8988T (cell line): ENCODE measurements at places on chromosomes 5 and 9.

DNA sequence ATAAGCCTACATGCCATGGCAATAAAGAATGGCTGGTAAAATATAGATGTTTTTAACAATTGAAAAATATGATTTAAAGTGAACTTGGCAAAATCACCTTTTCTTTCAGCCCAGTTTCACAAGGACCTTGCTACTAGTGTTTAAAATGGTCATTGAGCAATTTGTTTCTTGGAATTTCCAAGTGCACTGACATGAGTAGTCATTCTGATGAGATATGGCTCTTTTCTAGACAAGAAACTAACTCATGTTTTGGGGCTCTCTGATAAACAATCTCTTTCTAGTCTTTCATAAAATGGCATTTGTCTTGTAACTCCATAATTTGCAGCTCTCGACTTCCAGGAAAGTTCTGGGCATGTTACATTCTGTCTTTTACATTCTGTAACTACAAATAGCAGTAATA is 176.8 kb downstream of the NR2F1-AS1 start:
- no peak for DNase-seq

DNA sequence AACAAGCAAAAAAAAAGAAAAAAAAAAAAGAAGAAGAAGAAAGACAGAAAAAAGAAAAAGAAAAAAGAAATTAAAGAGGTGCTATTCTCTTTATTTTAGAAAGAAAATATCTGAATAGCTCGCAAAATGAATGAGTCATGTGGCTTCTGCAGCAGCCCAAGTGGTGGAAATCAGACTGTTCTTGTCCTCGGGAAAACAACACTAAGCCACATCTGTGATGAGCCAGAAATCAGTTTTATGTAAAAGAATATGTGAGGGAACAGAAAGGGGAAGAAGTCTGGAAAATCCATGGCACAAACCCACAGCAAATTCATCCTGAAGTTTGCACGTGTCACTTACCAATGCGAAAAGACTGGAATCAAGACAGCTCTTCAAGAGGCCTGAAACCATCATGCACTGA is 118.7 kb upstream of the GAS1 start:
- no peak for DNase-seq

DNA sequence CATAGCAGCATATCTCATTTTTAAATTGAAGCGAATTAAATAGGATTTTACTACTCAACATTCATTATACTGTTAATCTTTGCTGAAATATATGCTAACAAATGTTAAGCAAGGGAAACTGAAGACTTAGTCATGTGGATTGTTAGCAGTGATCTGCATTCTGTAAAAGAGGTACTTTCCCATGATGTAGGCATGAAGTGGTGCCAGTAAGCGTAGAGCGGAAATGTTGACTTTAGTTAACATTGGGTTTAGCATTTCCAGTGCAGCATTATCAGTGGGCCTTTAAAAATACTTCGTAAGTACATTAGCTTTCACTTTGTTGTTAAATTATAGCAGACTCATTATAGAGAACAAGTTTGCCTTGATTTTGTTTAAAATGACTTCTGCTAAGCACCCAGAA is 130.3 kb downstream of the CDC42SE2 start:
- no peak for DNase-seq

DNA sequence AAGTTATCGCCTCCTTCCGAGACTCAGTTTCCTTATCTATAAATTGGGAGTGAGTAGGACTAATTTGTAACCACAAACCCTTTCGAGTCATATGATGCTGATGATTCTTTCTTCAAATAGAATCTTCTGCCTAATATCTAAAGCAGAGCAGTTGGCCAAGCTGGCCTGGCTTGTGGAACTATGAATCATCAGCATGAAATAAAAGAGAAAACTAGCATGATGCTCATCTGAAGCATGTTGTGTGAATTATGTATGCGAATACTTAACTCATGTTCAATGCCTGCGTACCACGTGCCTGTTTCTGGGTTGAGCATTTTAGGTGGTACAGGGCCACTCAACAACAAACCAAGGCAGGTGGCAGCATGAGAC is 15.0 kb upstream of the ORM1 start:
- peak; percentile 0 for DNase-seq

GRCh38 chr9:88236511-88237478 is 98.5 kb upstream of the SPATA31C2 start:
- DNase-seq, result no peak

GRCh38 chr5:148904440-148904839 is 78.0 kb downstream of the ADRB2 start:
- DNase-seq, result no peak

- no peak for DNase-seq
Observed at GRCh38 chr5:134738963-134739661, 764 bp downstream of the CAMLG start.

DNA sequence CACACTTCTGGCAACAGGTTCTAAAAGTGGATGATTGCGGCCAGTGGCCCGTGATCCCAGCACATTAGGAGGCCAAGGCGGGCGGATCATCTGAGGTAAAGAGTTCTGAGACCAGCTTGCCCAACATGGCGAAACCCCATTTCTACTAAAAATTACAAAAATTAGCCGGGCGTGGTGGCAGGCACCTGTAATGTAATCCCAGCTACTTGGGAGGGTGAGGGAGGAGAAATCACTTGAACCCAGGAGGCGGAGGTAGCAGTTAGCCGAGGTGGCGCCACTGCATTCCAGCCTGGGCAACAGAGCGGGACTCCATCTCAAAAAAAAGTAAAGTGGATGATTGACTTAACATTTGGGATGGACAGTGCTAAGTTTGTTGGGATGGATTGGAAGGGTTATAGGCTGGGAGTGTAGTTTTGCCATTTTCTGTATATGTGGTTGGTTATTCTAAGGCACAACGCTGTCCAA is 3.4 kb downstream of the MATR3 start:
- no peak for DNase-seq

GRCh38 chr5:501105-501830 is 23.0 kb downstream of the SLC9A3 start:
- no peak for DNase-seq

DNA sequence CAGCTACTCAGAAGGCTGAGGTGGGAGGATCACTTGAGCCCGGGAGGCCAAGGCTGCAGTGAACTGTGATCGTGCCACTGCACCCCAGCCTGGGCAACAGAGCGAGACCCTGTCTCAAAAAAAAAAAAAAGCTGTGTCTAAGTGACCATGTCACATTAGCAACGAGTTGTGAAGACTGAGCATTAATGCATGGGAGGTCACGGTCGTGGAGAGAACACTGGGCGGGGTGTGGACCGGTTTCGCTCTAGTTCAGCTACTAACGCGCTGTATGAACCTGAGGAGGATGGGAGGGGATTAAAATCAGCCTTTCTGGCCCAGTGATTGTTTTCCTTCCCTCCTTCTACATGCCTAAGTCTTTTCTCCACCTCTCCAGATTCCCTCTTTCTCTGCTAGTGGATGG is 56.7 kb upstream of the CARTPT start:
- DNase-seq, result no peak

- DNase-seq, result no peak
Observed at GRCh38 chr9:115615000-115615401, 497.0 kb upstream of the TNC start.

DNA sequence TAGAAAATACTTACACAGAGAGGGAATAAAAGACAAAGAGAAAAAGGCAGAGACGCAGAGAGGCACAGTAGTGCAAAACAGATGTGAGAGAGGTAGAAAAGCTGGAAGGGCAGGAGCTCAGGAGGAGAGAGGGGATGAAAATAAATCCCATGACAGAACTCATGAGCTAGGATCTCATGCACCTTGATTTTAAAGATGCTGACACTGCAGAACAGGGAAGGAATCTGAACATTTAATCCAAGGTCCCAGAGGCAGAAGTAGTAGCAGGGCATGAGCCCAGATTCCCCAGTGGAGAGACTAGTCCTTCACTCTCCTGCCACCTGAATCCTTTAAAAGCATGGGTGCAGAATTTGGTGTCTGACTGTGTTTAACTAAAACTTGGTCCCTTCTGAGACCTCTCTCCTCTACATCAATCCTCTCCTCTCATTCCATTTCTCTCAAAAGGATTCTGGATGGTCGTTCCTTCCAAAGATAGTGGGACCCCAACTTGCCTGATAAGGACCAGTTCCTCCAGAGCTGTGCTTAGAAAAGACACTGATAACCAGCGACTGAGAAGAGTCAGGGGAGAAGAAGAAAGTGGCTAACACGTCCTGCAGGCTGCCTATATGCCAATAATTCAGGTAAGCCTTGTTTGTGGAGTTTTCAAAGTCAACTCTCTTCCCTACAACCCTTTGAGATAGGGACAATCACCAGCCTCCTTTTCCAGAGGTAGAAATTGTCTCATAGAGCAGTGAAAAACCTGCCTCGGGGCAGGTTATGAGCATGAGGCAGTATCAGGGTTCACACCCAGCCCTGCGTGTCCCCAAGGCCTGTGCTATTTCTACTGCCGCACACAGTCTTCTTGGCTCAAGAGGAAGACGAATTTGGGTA is 203.2 kb upstream of the TRIM32 start:
- DNase-seq, result no peak

DNA sequence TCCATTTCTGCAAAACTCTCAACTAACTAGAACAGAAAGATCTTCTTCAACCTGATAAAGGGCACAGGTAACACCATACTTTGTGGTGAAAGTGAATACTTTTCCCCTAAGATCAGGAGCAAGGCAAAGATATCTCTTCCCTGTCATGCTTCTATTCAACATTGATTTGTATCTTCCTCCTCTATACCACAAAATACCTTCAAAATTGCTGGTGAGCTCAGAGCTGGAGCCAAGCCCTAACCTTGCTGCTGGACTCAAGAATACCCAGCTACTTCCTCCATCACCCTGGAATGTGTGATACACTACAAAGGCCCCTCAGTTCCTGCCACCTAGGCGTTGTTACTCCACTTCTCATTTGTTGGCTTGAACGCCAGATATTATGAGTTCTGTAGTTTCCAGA is 499.0 kb downstream of the ACTL7B start:
- DNase-seq, result no peak

- DNase-seq, result no peak
Observed at GRCh38 chr9:125472926-125473701, 211.5 kb downstream of the GAPVD1 start.

- DNase-seq, result no peak
Observed at GRCh38 chr5:141529002-141529401, 40.1 kb downstream of the PCDHGC5 start.

DNA sequence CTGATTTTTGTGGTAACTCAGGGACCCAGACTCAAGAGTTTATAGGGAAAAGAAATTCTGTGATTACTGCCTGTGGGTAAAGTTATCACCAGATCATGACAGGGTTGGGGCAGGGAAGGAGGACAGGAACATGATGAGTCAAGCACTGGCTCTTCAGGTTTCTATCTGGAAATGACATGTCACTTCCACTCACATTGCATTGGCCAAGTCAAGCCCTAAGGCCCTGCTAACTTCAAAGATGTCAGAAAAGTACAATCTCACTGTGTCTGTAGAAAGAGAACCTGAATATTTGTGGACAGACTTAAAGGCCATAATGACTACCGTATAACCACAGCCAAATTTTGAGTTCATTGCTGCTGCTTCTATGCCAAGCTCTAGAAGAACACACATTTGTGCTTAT is 187.7 kb downstream of the TLE4 start:
- DNase-seq, result no peak

DNA sequence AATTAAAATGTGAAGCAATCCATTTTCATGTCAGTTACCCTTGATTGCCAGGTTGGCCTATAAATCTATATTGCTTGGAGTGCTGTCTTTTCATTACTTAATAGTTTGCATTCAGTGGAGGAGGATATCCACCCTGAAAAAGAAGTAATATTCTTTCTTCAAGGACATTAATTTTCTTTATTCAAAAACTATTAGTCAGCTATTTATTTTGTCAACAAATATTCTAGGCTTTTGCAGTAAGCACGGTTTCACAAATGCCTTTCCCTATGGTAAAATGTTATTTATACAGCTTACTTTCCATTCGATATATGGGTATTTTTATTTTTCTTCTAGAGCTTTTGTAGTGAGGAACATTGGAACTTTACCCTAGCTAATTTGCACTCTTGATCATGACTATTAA is 1176.9 kb upstream of the NUDT12 start:
- no peak for DNase-seq

DNA sequence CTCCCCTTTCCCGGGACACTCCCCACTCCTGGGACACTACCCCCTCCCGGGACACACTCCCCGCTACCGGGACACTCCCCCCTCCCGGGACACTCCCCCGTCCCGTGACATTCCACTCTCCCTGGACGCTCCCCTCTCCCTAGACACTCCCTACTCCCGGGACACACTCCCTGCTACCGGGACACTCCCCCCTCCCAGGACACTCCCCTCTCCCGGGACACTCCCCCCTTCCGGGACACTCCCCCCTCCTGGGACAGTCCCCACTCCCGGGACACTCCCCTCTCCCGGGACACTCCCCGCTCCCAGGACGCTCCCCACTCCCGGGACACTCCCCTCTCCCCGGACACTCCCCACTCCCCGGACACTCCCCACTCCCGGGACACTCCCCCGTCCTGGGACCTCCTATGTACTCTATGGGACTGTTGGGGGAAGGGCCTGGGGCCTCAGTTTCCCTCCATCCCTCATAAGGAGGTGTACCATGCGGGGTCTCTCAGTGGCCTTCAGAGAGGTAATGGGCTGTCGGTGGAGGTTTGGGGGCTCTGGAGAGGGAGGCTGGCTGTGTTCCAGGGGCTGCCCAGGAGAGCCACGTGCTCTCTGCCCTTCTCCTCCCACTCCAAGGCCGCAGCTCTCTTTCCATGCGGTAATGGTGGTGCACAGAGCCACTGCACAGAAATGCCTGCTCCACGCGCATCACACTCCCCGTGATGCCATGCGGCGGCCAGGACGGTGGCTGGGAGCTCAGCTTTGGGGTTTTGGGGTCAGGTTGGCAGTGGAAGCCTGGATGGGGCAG is 96.2 kb downstream of the RXRA start:
- DNase-seq, result peak; percentile 84

- no peak for DNase-seq
Observed at GRCh38 chr9:120926397-120926928, at the start of gene TRAF1. TSS of gene TRAF1 (minus strand) at chr9:120926796. CDS start at chr9:120926075, 721 bp downstream.

GRCh38 chr5:180352116-180353047 is 754 bp downstream of the GFPT2 start:
- no peak for DNase-seq

- no peak for DNase-seq
Observed at GRCh38 chr5:172164769-172165212, 23.2 kb downstream of the STK10 start.
